Activated CD8-positive, alpha-beta T cell treated with anti-CD3 and anti-CD28 coated beads, Interleukin-2, amount 10 ng/mL, durations not matched to agents 7 days and 5 days (primary cell): ENCODE measurements at places on chromosomes 7 and 10. TPM values are rescaled to one million over a fixed set of nuclear protein-coding genes. Genes with fewer than 3 reads are reported as not detected.

GRCh38 chr10:123146894-123147634, 872 bp upstream of the HMX2 start:
- DNase-seq: no peak

- no peak for DNase-seq
Measured at GRCh38 chr7:154729056-154729455, 273.9 kb downstream of the PAXIP1 start.

DNA sequence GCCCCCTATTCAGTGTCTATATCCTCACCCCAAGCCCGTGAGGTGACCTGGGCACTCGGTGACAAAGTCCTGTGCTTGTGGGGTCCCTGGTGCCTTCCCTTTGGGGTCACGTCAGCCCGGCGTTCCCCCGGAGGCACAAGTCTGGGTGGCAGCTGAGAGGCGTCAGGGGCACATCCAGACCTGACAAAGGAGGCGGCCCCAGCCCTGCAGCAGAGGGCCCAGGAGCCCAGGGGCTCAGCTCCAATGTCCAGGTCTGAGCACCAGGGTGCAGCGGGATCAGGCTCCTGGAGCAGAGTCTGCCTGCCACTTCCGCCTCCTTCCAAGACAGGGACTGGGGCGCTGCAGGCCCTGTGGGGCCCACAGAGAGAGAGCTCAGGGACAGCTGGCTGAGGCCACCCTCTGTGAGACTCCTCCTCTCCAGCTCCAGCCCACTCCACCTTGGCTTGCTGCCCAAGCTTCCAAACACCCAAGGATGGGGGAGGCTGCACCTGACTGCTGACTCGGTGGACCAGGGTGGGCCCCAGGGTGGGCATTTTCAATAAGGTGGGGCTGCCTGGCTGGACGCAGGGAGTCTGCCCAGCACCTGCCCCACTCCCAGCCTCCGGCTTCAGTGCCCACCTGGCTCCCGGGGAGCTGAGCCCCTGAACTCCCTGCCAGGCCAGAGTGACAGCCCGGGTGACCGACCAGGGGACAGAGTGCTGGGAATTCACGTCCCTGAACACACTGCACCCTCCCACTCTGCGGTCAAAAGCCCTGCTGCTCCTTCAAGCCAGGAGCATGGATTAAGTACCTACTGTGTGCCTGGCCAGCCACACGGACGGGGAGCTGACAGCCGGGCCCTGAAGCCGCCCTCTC, 1.0 kb upstream of the KNDC1 start:
- no peak for DNase-seq

- DNase-seq: no peak
Measured at GRCh38 chr10:112907893-112908292, 42.2 kb upstream of the TCF7L2 start.

DNA sequence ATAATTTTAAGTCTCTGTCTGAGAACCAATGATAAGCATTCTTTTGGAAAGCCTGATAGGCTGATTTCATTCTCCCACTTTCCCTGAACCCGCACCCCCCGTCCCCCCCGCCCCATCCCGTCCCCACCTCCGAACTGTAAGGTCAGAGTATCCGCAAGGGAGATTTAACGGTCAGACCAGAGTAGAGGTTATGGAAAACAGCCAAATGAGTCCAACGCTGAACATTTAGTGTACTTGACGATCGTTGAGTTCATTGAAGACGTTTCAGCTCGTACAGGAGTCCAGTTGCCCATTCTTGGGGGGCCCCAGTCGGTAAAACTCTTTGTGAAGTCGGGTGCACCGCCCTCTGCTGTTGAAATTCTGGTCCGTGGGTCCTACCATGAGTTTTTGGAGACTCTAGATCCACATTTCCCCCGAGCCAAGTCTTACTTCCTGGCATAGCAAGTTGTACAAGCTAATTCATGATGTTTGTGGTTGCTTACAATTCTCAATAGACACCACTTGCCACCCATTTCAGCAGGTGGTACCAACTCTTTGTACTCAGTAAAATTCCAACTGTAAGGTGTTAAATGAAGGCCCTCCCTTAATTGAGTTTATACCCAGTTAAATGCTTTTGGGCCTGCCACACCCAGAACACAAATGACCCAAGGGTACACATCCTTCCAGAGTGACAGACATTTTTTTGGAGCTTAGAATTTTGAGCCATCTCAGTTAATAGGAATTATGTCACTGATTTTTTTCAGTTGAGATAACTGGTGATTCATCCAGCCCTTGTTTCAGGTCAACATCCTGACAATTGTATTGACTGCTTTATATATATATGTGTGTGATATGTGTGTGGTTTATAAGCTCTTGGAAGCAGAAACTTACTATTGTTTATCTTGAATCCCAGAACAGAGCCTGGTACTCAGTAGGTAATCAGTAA, 1.2 kb downstream of the MARCHF5 start:
- peak; percentile 74 for DNase-seq

DNA sequence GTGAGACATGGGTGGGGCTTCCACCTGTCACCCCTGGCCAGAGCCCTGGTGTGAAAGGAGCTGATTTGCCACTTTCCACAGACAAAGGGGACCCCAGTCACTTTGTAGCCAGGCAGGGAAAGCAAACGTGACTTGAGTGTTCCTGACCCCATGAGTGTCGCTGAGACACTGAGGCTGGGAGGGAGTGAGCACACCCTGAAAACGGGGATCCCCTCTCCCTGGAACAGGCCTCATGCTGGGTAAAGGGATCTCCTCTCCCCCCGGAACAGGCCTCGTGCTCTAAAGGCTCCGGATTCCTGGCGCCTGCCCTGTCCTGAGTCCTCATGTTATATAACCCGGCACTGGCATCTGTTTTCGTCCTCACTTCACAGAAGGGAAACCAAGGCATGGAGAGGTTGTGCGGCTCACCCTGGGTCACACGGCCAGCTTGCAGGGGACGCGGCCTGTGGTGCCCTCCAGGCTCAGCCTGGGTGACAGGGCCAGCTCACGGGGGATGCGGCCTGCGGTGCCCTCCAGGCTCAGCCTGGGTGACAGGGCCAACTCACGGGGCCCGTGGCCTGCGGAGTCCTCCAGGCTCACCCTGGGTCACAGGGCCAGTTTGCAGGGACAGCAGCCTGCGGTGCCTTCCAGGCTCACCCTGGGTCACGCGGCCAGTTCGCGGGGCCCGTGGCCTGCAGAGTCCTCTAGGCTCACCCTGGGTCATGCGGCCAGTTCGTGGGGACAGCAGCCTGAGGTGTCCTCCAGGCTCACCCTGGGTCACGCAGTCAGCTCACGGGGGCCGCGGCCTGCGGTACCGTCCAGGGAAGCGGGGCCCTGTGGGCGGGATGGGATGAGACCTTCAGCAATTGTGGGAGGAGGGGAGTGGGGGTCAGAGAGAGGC, 104.7 kb downstream of the PDGFA start:
- no peak for DNase-seq

- no peak for DNase-seq
Measured at GRCh38 chr7:4189131-4189570, 492.9 kb upstream of the FOXK1 start.

DNA sequence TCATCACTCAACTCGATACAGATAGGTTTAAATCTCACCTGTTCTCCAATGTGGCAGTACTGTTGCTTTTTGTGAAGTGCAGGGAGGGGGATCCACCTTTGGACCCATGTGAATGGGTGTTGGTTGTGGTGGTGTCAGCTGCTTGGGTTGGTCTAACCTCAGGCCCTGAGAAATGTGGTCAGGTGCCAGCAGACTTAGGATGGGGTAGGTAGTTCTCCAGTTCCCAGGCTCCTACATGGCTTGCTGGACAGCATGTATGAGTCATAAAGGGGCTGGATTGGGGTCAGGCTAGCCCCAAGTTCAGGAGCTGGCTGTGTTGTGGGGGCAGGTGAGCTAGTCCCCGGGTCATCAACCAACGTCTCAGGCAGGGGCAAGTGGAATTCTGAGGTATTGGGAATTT, 472.6 kb upstream of the CNTNAP2 start:
- no peak for DNase-seq

- no peak for DNase-seq
Measured at GRCh38 chr7:104366390-104366789, 38.0 kb downstream of the LHFPL3 start.

DNA sequence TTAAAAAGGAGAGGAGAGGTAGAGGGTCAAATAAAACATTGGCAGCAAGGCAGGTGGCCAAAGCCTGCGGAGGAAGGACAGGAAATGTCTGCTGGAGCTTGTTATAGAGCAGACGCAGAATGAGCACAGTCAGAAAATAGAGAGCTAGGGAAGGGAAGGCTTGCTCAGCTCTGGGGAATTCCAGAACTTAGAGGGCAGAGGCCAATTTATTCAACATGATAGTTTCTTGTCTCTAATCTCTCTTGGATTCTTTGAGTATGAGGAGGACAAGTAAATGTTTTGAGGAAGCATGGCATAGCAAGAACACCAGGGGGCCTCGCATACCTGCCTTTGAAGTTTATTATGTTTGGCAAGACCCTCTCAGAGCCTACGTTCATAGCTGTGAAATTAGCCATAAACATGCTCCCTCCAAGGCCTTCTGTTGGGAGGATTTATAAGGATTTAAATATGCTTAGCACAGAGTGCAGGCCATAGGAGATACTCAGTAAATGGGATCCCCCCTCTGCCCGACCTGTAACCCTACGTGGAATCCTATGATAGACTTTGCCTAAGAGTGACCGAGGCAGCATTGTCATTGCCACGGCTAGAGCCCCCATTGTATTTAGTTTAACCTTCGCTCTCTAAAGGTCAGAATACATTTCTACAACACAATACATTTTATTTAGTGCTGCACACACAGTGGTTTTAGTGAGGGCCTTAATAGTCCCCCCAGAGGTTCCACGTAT, 293.9 kb downstream of the CCDC3 start:
- peak; percentile 29 for DNase-seq

DNA sequence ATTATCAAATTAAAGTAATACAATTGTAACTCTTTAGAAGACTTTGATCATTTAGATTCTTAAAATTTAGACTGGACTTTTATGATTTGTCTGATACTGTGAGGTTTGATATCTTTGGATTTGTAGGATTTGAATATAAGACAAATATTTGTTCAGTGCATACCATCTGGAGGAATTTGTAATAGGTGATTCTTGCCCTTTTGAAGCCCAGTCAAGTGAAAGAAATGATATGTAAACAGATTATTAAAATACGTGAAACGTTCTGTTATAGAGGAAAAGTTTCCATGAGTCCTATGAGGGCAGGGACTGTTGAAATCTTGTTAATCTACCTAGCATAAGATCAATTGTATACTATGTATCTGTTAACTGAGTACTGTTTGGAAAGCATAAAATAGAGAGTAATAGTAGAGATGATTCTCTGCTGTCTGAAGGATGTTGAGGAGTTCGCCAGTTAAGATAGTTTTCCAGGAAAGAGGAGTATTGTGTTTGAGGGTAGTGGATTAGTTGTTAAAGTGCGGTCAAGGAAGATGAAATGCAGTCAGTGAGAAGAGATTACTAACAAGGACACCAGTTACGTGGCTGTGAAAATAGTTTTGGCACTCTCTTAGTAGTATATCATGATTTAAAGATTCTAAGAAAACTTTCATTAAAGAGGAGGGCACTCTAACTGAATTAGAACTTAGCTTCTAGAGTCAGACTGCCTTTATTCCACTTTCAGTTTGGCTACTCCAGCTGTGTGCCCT, 14.4 kb downstream of the PDCD4 start:
- no peak for DNase-seq

GRCh38 chr10:23146258-23146657, 45.9 kb upstream of the PTF1A start:
- DNase-seq: no peak

DNA sequence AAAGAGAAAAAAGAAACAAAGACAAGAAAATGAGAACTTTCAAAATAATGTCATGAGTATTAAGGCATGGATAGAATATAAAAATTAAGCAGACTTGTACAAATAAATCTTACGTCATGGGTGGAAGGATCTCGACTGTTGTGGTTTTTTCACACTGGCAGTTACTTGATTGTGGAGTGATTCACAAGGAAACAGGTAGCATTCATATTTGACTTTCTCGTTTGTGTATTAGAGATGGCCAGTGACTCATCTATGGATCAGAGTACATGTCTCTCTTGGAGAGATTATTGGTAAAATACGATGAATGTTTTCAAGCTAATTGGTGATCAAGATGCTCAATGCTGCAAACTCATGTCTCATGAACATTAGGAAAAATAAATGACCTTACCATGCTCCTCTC, 564.3 kb downstream of the GATA3 start:
- no peak for DNase-seq

- no peak for DNase-seq
Measured at GRCh38 chr7:79298145-79298760, 155.2 kb downstream of the MAGI2 start.

DNA sequence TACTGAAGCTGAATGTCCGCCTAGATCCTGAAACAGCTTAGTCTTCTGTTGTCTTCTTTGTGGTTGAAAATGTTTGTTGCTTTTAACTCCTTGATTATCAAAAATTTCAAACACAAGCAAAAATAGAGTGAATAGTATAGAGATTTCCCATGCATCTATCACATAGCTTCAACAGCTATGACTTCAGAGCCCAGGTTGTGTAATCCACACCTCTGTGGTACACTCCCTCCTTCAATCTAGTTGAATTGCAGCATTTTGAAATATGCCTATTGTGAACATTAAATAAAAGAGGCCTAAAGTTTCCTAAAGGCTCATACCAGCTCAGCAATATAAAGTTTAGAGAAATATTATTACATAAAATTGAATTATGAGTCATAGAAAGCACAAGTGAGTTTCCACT, 204.7 kb upstream of the HDAC9 start:
- DNase-seq: no peak

DNA sequence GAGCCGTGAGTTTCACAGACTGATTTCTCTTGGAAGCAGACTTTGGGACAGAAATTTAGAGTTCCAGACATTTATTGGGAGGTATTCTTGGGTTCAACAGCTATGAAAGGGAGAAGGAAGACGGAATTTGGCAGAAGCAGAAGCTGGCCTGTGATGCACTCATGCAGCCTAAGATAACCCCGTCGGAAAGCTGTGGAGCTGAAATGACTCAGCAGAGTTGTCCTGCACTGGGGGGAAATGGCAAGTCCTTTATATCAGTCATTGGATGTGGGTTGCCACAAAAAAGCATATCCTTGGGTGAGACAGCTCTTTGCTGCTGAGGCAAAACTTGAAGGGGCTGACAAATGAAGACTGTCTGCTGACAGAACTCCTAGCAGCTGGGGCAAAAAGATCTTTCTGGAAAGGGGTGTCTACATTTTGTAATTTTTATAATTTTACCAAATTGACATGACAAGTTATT, 11.5 kb upstream of the MICU1 start:
- DNase-seq: peak; percentile 56

- DNase-seq: no peak
Measured at GRCh38 chr10:101133489-101134298, 2.6 kb downstream of the TLX1 start.

- DNase-seq: no peak
Measured at GRCh38 chr10:33102071-33102470, 144.0 kb upstream of the ITGB1 start.

Gene VWA2
- not detected for total RNA-seq

Gene WDR86
- total RNA-seq: 0.26 TPM

Gene SLC26A4
- total RNA-seq: 0.94 TPM

Gene CCZ1
- 105 TPM for total RNA-seq

Gene MSMB
- total RNA-seq: not detected

Gene FAM221A
- 5.4 TPM for total RNA-seq

Gene LIPN
- total RNA-seq: not detected

Gene UNC5B
- total RNA-seq: not detected

Gene EPDR1
- total RNA-seq: 1.0 TPM

Gene HSPA12A
- not detected for total RNA-seq

Gene SHOC2
- 40.0 TPM for total RNA-seq
